ENCODE measurements at places on chromosomes 3 and 15.

DNA sequence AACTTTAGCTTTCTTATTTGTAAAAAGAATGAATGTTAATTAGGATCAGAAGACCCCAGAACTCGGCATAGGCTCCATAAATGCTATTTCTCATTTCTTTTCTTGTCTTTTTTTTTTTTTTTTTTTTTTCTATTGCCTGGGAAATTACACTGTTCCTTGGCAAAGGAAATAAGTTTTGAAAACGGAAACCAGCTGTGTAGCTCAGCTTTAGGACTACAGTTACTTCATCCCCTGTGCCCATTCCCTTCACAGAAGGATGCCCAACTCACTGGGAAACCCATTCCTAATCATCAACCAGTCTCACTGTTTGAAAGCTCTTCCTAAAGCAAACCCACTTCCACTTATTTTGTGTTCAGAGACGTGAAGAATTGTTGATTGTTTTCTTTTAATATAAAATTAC lies 254.0 kb upstream of the IL12A start:
- no peak for DNase-seq

DNA sequence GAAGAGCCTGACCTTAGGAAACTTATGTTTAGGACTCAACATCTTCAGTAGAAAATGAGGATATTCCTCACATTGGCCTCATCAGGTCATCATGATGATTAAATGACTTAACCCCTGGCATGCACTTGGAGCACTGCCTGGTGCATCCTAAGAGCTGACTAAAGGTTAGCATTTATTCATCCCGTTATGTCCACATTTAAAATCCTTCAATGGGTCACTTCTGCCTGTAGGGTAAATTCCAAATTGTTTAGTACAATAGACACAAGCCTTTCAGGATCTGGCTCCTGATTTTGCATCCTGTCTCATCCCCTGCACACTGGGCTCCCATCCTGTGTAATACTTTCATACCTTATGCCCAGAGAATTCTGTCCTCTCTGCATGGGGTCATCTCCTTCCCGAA lies 195.2 kb upstream of the MCTP2 start:
- no peak for DNase-seq

- no peak for DNase-seq
These were observed 128.3 kb upstream of the BHLHE40 start for GRCh38 chr3:4850928-4851265.

- no peak for DNase-seq
These were observed 170.2 kb upstream of the TPRG1 start for GRCh38 chr3:189001559-189001958.

DNA sequence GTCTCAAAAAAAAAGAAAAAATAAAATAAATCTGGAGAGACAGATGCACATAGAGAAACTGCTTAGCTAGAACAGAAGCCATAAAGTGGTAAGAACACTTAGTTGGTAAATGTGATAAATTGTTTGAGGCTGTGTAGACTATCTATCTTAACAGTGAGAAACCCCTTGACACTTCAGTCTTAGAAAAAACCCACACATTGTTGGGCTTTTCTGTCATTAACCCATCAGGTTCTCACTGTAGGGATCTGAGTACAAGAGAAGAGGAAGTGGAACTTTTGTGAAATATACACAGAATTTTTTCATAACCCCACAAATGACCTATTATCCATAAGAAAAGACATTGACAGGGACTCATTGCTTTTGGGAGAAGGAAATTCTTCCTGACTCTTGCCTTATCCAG lies 24.4 kb downstream of the TP63 start:
- no peak for DNase-seq

- DNase-seq: no peak
These were observed 55.5 kb downstream of the LRRC28 start for GRCh38 chr15:99306694-99307338.

GRCh38 chr15:60035344-60035743 lies 31.2 kb downstream of the FOXB1 start:
- no peak for DNase-seq

DNA sequence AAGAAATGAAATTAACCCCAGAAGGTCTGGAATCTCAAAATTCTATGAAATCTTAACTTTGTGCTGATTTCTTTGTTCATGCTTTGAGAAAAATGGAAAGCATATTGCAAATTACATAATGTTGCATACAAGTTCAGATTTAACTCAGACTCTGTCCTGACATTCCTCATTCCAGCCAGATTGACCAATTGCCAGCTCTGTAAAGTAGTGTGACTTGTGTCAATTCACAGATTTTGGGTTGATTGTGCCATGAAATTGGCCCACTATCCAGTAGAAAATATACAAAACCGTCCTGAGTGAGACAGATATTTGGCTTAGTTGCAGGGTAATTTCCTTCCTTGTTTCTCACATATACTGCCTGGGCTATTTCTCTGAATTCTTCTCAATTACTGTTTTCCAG lies 1312.6 kb downstream of the ROBO1 start:
- no peak for DNase-seq

All from NCI-H187 treated with DMSO at 0.1 percent for 48 hours (cell line).